ENCODE measurements at places on chromosomes 3 and 15. TPM values are rescaled to one million over a fixed set of nuclear protein-coding genes. Genes with fewer than 3 reads are reported as not detected.

DNA sequence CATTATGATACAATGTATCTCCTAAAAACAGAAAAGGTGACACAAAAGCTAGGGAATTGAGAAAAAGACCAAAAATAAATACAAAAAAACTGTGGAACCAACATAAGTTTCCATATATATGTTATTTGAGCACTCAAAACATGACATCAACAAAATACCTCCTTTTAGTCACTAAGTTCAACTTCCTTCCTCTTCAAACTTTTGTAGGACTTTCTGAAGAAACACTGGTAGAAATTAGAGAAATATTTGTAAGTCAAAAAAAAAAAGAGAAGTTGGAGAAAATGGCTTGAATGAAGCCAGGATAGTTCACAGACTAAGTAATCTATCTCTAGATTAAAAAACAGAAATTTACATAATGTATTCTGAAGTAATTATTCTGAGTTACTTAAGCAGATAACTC lies 208.4 kb upstream of the ALCAM start:
- no peak overlapping the region for H3K27ac ChIP-seq
- no peaks in the 10 kb centered on the region for H3K36me3 ChIP-seq
- no peak for DNase-seq
- no peak overlapping the region for H3K4me3 ChIP-seq

DNA sequence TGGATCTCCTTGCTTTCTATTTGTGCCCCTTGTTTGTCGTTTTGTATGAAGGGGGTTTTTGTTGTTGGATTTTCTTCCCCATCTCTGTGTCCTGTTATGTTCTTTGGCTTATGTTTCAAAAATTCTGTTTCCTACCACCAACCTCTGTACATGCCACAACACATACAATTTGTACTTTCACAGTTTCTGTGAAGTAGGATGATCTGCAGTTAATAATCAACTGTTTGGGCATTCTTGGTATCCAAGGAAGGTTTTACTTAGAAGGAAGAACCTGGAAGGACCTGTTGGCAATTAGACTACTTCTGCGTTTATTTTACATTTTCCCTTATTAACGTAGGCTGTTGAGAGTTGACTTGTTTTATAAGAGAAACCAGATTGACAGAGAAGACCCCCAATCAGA lies 8.3 kb downstream of the SETD5 start:
- no peak for DNase-seq
- no peak overlapping the region for H3K4me3 ChIP-seq
- peaks cover 42% of the 10 kb centered on the region for H3K36me3 ChIP-seq

GRCh38 chr3:125024817-125025216 lies 31.0 kb downstream of the HEG1 start:
- DNase-seq, result no peak
- H3K27me3 ChIP-seq, result no peaks in the 10 kb centered on the region
- no peak overlapping the region for H3K27ac ChIP-seq
- no peak overlapping the region for H3K4me3 ChIP-seq
- peaks cover 52% of the 10 kb centered on the region for H3K4me1 ChIP-seq

PRSS50 gene
- total RNA-seq, result not detected

ISL2 gene
- total RNA-seq, result 1.4 TPM

DNA sequence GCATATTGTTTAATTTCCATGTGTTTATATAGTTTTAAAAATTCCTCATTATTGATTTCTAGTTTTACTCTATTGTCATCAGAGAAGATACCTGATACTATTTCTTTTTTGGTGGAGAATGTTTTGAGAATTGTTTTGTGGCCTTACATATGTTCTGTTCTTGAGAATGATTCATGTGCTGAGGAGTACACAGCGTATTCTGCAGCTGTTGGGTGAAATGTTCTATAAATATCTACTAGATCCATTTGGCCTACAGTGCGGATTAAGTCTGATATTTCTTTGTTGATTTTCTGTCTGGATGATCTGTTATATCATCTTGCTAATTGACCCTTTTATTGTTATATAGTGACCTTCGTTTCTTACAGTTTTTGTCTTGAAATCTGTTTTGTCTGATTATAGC lies 109.7 kb downstream of the UBE2E2 start:
- H3K4me1 ChIP-seq, result no peaks in the 10 kb centered on the region
- H3K27ac ChIP-seq, result no peak overlapping the region
- no peak for DNase-seq
- H3K4me3 ChIP-seq, result no peak overlapping the region

DNA sequence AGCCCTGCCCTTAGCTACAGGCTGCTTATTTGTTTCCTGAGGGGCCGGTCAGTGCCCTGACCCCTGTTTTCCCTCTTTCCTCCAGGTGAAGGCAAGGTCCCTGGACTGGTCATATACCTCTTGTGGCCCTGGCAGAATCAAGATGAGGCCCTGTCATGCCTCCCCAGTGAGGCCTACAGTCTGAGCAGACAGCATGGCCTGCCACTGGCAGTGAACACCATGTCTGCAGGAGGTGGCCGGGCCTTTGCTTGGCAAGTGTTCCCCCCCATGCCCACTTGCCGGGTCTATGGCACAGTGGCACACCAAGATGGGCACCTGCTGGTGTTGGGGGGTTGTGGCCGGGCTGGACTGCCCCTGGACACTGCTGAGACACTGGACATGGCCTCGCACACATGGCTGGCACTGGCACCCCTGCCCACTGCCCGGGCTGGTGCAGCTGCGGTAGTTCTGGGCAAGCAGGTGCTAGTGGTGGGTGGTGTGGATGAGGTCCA lies 1.2 kb downstream of the KLHDC8B start:
- no peak overlapping the region for H3K27ac ChIP-seq
- no peak for DNase-seq
- H3K36me3 ChIP-seq, result no peaks in the 10 kb centered on the region
- peaks cover 5% of the 10 kb centered on the region for H3K4me1 ChIP-seq

All from activated T-helper 2 cell treated with anti-CD3 and anti-CD28 coated beads, Interferon-gamma antibody, Interleukin-2, Interleukin-4, amounts not matched to agents 10 μg/mL and 5 μg/mL and 100 μg/mL, durations not matched to agents 14 hours and 24 hours and 36 hours (primary cell).